ENCODE measurements at places on chromosomes 1 and 21.

DNA sequence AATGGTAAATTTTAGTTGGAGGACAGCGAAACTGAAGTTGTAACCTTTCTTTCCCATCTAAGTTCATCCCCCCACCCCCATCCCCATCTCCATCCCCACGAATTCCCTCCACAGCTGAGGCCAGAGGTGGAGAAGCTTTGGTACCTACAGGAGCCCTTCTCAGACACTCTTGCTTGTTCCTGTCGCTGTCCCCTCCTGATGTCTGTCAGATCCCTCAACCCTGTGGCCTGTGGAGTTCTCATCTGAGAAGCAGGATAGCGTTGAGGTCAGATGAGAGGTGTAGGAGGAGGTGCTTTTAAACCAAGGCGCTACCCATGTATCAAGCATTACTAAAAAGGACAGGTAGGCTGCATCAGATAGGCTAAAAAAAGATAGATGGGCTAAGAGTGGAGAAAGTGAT is 769 bp downstream of the NTPCR start:
- DNase-seq: no peak

DNA sequence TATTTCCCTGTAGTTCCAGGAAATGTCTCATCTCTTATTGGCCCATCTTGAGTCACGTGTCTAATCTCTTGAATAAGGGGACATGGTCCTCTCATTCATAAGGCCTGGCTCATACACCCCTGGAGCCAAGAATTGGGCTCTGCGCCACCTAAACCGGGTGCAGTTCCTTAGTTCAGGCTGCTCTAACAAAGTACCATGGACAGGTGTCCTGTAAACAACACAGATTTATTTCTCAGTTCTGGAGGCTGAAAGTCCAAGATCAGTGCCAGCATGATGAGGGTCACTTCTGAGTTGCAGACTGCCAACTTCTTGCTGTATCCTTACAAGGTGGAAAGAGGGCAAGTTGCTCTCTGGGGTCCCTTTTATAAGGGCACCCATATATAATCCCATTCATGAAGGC is 60.2 kb upstream of the VAMP3 start:
- no peak for DNase-seq

- no peak for DNase-seq
Measured at GRCh38 chr1:25874635-25875153, 814 bp downstream of the PAQR7 start.

- DNase-seq: no peak
Measured at GRCh38 chr1:227816750-227817446, 1.4 kb downstream of the PRSS38 start.
